ENCODE measurements at places on chromosomes 1 and 21.

DNA sequence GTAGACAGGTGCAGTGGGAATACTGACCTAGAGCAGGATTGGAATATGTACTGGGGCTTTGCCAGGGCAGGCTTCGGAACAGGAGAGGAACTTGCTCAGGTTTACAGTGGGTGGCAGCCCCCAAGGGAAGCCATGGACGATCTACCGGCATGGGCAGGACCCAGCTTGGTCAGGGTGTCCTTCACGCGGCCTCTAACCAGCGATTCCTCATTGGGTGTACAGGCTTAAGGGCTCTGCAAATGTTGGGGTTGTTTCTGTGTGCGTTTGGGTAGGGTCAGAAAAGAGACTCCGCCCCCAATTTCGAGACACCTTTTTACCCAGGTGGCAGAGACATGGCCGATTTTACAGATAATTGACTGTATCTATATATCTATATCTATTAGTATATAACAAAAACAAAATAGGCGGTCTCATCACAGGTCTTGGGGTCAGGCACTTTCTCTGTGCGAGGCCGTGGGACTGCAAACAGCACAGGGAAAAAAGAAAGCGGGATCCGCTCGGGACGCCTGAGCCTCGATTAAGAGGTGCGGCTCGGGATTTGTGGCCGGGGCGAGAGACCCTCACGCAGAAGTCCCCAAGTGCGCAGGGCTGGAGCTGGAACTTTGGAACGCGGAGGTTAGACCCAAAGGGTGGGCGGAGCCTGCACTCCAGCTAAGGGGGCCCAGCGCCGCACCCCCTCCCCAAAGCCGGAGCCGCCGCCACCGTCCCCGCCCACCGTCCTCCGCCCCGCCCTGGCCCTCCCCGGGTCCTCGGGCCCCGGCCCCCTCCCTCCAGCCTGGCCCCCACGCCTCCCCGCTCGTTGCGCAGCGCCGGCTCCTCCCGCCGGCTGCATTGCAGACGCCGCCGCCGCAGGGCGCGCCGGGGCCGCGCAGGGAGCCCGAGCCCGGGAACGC lies 67.5 kb upstream of the VAMP3 start:
- DNase-seq: peak; percentile 41

GRCh38 chr1:84122780-84123382 lies 21.2 kb upstream of the PRKACB start:
- peak; percentile 73 for DNase-seq

GRCh38 chr1:23736437-23737134 lies 6.7 kb upstream of the ELOA start:
- peak; percentile 71 for DNase-seq

- peak; percentile 92 for DNase-seq
Observed at GRCh38 chr1:235093696-235094592, 34.7 kb downstream of the TOMM20 start.

GRCh38 chr1:29361686-29362085 lies 125.4 kb downstream of the PTPRU start:
- no peak for DNase-seq

DNA sequence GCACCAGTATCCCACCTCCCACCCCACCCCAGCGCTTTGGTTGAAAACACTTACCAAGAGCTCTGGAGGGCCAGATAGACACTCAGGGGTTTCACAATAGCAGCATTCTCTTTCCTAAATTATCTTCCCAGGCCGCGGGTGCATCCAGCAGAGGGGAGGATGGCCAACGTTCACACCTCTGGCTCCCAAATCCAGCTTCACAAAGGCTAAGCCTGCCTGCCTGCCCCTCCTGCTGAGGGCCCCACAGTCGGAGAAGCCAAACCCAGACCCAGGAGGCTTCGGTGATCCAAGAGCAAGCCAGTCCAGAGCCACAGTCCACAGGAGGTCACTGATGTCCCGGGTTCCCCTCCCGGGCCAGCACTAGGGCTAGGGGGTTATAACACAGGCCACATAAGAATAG lies 231.9 kb downstream of the TRABD2B start:
- no peak for DNase-seq

DNA sequence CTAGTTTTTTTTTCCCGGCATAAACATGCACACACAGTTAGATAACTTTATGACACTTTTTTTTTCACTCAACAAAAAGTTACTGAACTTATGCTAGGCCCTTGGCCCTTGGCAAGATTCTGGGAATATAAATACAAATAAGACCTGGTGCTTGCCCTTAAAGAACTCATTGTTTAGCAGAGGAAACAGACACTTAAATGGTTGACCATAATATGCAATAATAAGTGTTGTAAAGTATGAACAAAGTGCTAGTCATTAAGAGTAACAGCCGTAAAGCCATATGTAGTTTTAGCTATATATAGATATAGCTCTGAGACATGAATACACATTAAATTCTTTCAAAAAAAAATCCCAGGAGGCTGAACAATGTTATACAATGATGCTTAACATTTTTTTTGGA lies 198.3 kb downstream of the CYYR1 start:
- DNase-seq: no peak

GRCh38 chr1:175857756-175858155 lies 114.4 kb upstream of the TNR start:
- no peak for DNase-seq

DNA sequence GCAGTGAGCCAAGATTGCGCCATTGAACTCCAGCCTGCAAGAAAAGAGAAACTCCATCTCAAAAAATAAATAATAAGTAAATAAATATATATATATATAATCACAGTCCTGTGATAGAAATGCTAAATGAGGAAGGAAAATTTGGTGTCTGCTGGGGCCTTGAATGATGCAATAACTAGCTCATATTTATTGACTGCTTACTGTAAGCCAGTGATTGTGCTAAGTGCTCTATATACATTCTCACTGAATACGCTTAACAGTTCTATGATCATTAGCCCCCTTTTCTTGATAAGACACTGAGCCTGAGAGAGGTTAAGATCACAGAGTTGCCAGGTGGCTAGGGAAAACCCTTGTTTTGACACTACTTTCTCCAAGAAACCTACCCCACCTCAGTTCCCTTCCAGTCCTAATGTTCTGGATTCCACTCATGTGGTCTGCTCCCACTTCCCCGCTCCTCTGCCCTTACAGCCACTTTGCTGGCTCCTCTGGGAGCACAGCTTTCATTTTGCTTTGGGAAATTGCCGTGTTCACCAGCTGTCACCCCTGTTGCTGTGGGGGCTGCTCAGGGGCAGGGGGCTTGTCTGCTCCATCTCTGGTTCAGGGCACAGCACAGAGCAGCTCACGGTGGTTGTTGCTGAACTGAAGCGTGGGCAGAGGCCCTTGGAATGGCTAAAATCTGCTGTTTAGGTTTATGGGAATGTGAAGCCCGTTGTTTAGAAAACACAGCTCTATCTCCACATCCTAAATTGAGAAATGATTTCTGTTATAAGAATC lies 2.5 kb upstream of the BMP8A start:
- no peak for DNase-seq

- no peak for DNase-seq
Observed at GRCh38 chr21:17613242-17613676, 558 bp upstream of the BTG3 start.

- DNase-seq: no peak
Observed at GRCh38 chr1:164801246-164801731, 242.3 kb downstream of the PBX1 start.

- no peak for DNase-seq
Observed at GRCh38 chr1:155864393-155864792, 5.0 kb downstream of the SYT11 start.

DNA sequence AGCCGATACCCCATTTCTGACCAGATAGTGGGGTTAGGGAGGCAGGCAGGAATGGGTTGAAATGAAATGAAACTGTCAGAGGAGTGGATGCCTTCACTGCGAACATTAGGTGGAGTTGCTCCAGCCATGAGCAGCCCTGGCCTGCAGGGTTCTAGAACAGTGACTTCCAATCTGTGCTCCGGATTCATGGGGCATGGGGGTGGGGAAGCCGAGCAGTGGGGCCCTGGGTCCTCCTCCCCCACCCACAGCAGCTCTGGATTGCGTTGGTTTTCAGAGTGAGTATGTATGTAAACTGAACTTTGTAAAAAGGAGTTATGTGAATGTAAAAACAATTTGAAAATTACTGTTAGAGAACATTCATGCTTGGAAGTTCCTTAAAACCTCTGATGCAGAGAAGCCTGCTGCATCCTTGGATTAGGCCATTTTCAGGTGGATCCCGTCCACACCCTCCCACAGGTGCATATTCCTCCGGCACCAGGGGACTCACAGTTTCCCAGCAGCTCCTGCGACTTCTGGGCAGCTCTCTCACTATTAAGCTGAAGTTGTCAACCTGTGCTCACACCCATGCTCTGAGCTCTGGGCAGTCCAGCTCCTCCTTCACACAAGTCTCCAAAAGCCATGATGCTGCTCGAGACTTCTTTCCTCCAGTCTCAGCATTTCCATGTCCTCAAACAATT lies 54.4 kb upstream of the EDN2 start:
- no peak for DNase-seq
